ENCODE measurements at places on chromosomes 7 and 10. TPM values are rescaled to one million over a fixed set of nuclear protein-coding genes. Genes with fewer than 3 reads are reported as not detected.

TAS2R4 gene
- 0.30 TPM for polyA plus RNA-seq

HYAL4 gene
- not detected for polyA plus RNA-seq

DNA sequence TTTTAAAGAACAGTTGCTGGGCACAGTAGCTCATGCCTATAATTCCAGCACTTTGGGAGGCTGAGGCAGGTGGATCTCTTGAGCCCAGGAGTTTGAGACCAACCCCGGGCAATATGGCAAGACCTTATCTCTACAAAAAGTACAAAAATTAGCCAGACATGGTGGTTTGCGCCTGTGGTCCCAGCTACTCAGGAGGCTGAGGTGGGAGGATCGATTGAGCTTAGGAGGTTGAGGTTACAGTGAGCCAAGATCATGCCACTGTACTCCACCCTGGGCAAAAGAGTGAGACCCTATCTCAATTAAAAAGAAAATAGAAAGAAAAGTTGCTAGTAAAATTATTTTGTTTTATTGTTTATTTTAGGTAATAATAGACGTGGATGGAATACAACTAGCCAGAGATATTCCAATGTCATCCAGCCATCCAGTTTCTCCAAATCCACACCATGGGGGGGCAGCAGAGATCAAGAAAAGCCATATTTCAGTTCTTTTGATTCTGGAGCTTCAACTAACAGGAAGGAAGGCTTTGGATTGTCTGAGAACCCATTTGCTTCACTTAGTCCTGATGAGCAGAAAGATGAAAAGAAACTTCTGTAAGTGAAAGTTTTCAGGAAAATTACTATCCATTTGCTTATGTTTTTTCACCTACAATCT lies 3.0 kb downstream of the NUP42 start:
- H3K4me1 ChIP-seq = peaks cover 14% of the 10 kb centered on the region
- no peak overlapping the region for H3K27ac ChIP-seq
- no peak overlapping the region for H3K4me3 ChIP-seq
- no peaks in the 10 kb centered on the region for H3K27me3 ChIP-seq

GRCh38 chr10:36542493-36542892 lies 582.9 kb upstream of the ANKRD30A start:
- H3K4me1 ChIP-seq = peaks cover 17% of the 10 kb centered on the region
- H3K27me3 ChIP-seq = no peaks in the 10 kb centered on the region
- no peaks in the 10 kb centered on the region for H3K36me3 ChIP-seq
